CD8-positive, alpha-beta T cell (primary cell): ENCODE measurements at places on chromosomes 3 and 15.

DNA sequence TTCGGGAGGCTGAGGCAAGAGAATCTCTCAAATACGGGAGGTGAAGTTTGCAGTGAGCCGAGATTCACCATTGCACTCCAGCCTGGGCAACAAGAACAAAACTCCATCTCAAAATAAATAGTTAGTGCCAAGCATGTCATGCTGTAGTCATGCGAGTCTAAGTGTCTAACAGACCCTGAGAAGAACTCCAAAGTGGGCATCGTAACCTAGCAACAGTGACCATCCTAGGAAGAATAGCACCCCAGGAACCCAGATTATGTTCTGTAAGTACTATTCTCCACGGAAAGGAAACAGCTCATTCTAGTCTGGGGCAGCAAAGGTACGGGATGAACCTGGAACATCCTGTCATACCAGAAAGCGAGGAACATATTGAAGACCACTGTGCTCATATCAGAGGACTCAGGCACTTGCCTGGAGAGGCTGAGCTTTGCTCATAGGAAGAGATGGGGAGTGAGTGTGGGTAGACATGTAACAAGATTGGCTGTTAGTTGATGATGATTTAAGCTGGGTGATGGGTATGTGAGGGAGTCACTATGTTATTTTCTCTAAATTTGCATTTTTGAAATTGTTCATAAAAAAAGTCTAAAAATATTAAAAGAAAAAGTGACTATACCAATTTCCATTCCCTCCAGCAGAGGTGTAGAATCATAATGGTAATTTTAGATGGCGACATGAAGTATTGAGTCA lies 31.7 kb downstream of the BCL2L10 start:
- DNase-seq, result no peak

- no peak for DNase-seq
Observed at GRCh38 chr15:77582763-77583162, 49.9 kb downstream of the LINGO1 start.

- no peak for DNase-seq
Observed at GRCh38 chr3:159897331-159898075, 91.1 kb upstream of the IL12A start.

DNA sequence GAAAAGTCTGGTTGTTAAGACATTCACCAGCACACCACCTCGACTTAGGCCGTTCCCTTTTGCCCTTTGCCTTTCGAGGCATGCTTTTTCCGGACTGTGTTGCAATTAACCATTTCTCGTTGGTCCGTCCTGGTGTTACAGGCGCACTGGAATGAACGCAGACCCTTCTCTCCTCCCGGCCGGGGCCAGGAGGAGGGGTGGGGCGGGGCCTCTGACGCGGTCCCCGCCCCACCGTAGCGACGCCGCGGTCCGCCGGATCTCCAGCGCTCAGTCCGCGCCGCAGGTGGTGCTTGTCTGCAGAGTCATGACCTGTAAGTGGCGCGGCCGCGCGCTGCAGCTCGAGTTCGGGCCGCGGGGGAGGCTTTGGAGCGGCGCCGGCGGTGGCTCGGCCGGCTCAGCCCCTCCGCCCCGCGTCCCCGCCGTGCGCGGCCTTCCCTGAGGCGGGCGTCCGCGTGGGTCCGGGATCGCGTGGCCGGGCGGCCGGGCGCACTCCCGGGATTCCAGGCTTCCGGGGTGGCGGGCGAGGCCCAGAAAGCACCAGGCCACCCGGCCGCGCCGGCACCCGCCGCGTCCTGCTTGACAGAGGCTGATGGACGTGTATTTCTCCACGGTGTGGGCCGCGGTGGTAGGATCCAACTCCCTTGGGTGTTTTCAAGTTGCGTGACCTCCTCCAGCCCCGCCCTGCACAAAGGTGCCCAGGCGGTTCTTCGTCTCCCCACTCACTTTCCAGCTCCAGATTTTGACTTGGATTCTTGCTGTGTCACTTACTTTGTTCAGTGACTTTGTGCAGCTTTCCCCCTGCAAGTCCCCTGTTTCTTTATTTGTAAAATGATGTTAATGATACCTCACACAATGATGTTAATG lies at the start of gene NIT2:
Gene NIT2 (plus strand): TSS at position 270 of the 864 bp plus-strand sequence. CDS start 35 bp downstream, at position 305.
- DNase-seq, result peak; percentile 78

GRCh38 chr15:33104212-33104611 lies 90.3 kb downstream of the FMN1 start:
- DNase-seq, result no peak

DNA sequence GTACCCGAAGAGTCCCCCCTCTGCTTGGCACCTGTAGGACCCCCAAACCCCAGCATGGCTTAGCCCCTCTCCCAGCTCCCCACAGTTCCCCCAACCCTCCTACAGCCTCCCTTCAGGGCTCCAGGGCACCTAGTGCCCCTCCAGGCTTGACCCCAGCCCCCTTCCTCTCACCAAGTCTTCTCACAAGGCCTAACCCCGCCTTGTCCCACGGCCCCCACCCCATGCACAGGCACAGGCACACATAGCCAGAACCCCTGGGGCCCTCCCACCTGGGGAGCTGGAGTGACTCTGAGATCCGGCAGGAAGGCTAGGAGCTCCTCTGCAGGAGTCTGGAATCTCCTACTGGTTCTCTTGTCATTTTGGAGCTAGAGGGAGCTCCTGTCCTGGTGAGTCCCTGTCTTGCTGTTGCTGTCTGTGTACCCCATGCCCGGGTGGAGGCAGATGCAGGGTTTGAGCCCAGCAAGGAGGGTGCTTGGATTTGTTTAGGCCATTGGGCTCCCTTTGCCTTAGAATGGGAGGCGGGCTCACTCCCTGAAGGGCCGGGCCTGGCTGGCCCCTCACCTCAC lies 39.6 kb downstream of the KLF13 start:
- no peak for DNase-seq

- DNase-seq, result no peak
Observed at GRCh38 chr3:154981201-154981600, 98.9 kb upstream of the MME start.

- DNase-seq, result no peak
Observed at GRCh38 chr15:36601952-36602351, 22.5 kb downstream of the CDIN1 start.

GRCh38 chr3:128282380-128283196 lies 129.3 kb downstream of the EEFSEC start:
- no peak for DNase-seq

DNA sequence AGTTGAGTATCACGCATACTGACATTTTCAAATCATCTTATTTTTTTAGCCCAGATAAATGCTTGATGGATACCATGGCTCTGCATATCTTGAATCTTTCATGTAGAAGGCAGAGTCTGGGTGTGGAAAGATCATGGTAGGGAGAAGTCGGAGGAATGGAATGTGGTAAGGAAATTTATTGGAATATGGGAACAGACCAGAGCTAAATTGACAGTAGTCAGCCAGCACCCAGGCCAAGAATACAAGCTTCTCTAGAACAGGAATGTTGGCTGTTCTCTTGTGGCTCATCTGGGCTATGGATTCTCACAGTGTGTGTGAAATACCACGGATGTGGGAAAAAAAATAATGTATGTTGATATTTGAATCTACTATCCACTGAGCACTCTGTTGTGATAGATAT lies 305.7 kb upstream of the COL8A1 start:
- no peak for DNase-seq

- no peak for DNase-seq
Observed at GRCh38 chr3:185313693-185314246, 49.2 kb upstream of the MAP3K13 start.

- no peak for DNase-seq
Observed at GRCh38 chr3:125098611-125099291, 43.0 kb upstream of the HEG1 start.

- DNase-seq, result no peak
Observed at GRCh38 chr15:88066636-88067330, 189.8 kb downstream of the NTRK3 start.

GRCh38 chr3:62110443-62111225 lies 262.7 kb downstream of the FEZF2 start:
- no peak for DNase-seq

- DNase-seq, result no peak
Observed at GRCh38 chr3:67620869-67621268, 33.5 kb downstream of the SUCLG2 start.

DNA sequence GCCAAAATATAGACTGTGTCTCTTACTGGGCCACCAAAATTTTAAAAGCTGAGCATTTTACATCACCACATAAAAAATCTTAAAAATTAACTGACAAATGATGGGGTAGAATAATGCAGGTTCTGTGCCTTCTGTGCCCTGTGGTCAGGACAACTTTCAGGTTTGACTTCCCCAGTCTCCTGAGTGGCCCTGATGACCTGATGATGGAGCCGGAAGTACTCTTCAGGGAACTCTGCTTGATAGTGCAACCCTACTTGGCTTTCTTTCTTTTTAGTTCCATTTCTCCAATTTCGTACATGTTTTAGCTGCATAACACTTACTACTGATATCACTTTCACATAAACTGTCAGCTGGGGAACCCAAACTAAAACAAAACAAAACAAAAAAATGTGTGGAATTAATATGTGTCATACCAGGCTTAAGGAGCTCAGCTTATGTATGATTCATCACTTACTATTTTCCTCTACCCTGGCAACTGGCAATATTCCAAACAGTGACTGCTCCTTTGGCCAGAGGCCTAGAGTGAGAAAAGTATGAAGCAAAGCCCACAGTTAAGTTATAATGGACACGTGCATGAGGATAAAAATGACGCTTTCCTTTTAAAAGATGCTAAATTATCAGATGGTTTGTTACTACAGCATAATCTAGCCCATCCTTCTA lies 194.3 kb downstream of the BCHE start:
- no peak for DNase-seq

GRCh38 chr3:149632225-149632624 lies 25.6 kb downstream of the WWTR1 start:
- no peak for DNase-seq

GRCh38 chr3:127529346-127530188 lies 61.0 kb downstream of the TPRA1 start:
- DNase-seq, result no peak

DNA sequence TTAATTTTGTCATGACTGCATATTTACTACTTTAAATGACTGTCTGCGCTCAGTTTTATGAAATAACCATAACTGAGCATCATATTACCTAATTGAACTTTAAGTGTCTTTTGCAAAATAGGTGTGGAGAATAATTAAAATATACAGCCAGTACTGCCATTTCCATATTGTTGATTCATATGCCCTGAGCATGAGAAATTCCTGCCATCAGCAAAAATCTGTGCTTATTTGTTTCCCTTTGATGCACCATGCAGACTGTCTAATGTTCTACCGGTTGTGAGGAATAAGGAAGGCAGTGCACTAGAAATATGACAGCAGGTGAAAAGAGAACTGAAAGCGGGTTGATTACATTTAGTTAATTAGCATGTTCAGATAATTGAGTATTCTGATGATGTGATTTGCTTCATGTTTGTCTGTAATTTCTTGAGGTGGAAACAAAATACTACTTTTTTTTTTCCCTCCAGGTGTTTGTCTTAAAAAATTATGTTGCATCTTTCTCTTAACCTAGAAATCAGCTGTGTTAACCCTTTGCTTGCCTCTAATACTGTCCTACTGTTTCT lies 229.4 kb upstream of the AZI2 start:
- DNase-seq, result no peak

- DNase-seq, result no peak
Observed at GRCh38 chr3:39911465-39912309, 102.3 kb downstream of the MYRIP start.

GRCh38 chr15:99571299-99571698 lies 5.5 kb downstream of the MEF2A start:
- DNase-seq, result no peak

DNA sequence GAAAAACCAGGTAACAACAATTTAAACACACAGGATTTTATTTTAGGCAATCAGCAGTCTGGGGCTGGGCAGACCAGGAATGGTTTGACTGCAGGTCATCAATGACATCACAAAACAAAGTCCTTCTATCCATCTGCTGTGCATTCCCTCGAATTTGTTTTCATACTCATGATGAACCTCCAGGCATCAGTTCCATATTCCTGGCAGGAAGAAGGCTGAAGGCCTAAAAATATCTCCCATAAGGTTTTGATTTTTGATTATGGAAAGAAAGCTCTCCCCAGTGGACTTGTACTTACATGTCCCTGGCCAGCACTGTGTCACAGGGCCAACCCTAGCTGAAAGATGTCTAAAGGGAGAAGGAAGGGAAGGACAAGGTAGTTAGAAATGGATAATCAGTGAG lies 107.4 kb downstream of the PEAK1 start:
- DNase-seq, result no peak

DNA sequence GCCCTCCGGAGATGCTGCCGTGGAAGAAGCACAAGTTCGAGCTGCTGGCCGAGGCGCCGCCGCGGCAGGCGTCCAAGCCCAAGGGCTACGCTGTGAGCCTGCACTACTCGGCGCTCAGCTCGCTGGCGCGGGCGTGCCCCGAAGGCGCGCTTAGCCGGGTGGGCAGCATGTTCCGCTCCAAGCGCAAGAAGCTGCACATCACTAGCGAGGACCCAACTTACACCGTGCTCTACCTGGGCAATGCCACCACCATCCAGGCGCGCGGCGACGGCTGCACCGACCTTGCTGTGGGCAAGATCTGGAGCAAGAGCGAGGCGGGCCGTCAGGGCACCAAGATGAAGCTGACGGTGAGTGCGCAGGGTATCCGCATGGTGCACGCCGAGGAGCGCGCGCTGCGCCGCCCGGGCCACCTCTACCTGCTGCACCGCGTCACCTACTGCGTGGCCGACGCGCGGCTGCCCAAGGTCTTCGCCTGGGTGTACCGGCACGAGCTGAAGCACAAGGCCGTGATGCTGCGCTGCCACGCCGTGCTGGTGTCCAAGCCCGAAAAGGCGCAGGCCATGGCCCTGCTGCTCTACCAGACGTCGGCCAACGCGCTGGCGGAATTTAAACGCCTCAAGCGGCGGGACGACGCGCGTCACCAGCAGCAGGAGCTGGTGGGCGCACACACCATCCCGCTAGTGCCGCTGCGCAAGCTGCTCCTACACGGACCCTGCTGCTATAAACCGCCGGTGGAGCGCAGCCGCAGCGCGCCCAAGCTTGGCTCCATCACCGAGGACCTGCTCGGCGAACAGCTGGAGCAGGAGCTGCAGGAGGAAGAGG lies 1.3 kb downstream of the FAM43A start:
- no peak for DNase-seq

DNA sequence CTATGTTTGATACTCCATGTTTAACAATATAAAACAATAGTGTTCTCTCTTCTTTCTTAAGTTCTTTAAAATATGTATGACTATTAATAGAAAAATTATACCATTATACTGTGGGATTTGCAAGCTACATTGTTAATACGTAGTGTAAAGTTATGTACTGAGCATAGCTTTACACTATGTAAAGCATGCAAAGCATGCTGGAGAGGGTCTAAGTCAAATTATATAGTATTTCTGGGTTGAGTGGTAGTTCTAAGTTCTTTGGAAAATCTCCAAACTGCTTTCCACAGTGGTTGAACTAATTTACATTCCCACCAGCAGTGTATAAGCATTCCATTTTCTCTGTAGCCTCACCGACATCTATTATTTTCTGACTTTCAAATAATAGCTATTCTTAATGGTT lies 253.0 kb downstream of the RAP2B start:
- DNase-seq, result no peak

- no peak for DNase-seq
Observed at GRCh38 chr3:133472889-133473288, 73.0 kb downstream of the BFSP2 start.

- no peak for DNase-seq
Observed at GRCh38 chr15:60469893-60470641, 8.9 kb downstream of the ICE2 start.

- no peak for DNase-seq
Observed at GRCh38 chr15:70976851-70977250, 84.2 kb downstream of the LRRC49 start.
